ENCODE measurements at places on chromosomes 7 and 10. TPM values are rescaled to one million over a fixed set of nuclear protein-coding genes. Genes with fewer than 3 reads are reported as not detected.

Gene SLC26A5
- total RNA-seq: 0.64 TPM

Gene CYP3A4
- not detected for total RNA-seq

Gene GHRHR
- total RNA-seq: not detected

Gene ODAD2
- 0.26 TPM for total RNA-seq

Gene PAX4
- not detected for total RNA-seq

Gene RBM20
- total RNA-seq: 1.5 TPM

Gene EPHA1
- under 0.01 TPM for total RNA-seq

Gene SPDYE8
- total RNA-seq: not detected

Gene ALOX5
- not detected for total RNA-seq

Gene DNAH11
- 0.13 TPM for total RNA-seq

Gene TMEM139
- not detected for total RNA-seq

Gene BTBD16
- total RNA-seq: not detected

Gene PON3
- 0.13 TPM for total RNA-seq

Gene FOXI2
- total RNA-seq: not detected

Gene SUN1
- 132 TPM for total RNA-seq

Gene PIK3AP1
- total RNA-seq: under 0.01 TPM

Gene TLX1
- total RNA-seq: not detected

Gene SLC35G1
- total RNA-seq: 7.0 TPM

Gene TEX47
- total RNA-seq: not detected

Gene ZNF727
- total RNA-seq: 0.13 TPM

Gene AKR1C8
- not detected for total RNA-seq

Gene KIAA1217
- total RNA-seq: 9.1 TPM

Gene EBF3
- total RNA-seq: 1.5 TPM

Gene ITGA8
- total RNA-seq: 1.2 TPM

Gene CC2D2B
- 0.13 TPM for total RNA-seq

Gene PARP12
- total RNA-seq: 75.4 TPM

Gene OIT3
- 0.13 TPM for total RNA-seq

Gene NACAD
- 0.39 TPM for total RNA-seq

Gene NKX1-2
- not detected for total RNA-seq

Gene TOMM7
- 94.4 TPM for total RNA-seq

Gene AS3MT
- total RNA-seq: 0.76 TPM

Gene PHKG1
- 0.13 TPM for total RNA-seq

Gene ZCCHC24
- total RNA-seq: 2.7 TPM

Gene H2BK1
- total RNA-seq: not detected

Gene IL6
- total RNA-seq: 0.39 TPM

Gene OR6B1
- not detected for total RNA-seq

Gene MMD2
- total RNA-seq: not detected

Gene JAZF1
- total RNA-seq: 2.8 TPM

Gene CPA4
- total RNA-seq: not detected

Gene VSTM2A
- total RNA-seq: not detected

Gene C10orf62
- not detected for total RNA-seq

All from dermis microvascular lymphatic vessel endothelial cell (primary cell).